ENCODE measurements at places on chromosomes 5 and 9.

- no peak for DNase-seq
These were observed 658.4 kb downstream of the TLR4 start for GRCh38 chr9:118362596-118362995.

- DNase-seq: no peak
These were observed 15.1 kb downstream of the ERMP1 start for GRCh38 chr9:5817862-5818261.

DNA sequence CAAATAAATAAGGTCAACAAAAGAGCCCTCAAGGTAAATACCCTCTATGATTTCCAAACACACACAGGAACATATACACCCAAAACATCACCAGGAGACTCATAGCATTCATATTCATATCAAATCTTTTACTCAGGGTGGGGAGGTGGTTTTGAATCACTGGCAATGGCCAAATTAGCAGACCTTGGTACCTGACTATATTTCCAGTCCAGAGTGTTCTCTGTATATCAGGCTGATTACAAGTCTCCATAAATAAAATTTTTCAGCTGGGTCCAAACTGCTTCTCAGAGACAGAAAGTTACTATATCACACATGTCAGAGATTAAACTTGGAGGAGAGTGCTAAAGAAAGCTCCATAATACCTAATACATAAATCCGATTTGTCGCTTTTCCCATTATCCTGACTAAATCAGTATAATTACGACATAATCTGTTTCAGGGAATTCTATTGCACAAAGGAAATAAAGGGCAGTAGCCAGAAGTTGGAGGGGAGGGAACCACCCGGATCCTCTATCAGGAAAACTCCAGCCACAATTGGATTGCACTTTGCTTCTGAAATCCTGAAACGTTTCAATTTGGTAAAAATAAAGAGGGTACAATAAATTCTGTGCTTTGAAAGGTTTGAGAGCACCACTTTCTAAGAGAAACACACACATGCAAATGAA, 7.0 kb upstream of the GOLGA1 start:
- no peak for DNase-seq

GRCh38 chr9:99262949-99263418, 40.9 kb downstream of the SEC61B start:
- DNase-seq: no peak

GRCh38 chr9:37202091-37202490, 81.7 kb downstream of the ZCCHC7 start:
- no peak for DNase-seq

DNA sequence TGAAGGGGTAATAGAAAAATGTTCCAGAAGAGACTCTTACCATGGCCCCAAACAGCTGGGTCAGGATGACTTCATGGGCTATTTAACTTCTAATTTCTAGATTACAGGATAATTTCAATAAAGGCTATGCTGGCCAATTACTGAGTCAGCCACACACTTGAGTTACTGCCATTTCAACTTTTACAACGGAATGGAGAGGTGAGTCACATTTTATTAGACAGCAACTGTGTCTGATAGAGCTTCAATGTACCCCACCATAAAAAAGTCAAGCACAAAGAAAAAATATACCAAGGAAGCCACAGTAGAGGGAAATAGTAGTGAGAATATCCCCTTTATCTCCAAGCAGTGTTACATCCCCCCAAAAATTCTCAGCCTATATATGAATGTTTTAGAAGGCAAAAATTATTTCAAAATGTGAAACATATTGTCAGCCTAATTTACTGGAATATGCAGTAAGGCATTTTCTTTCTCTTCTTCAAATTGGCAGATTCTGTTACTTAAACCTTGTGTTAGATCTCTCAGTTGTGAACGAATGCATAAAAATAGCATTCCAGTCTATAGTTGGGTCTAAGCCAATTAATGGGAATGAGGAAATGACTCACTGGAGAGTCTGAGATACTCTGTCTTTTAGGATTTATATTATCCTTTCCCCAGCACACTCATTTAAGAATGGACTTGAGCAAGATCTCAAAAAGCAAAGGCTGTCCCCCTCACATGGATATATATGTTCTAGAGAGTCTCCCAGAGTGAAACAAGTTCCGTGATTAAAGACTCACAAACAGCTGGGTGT, 47.1 kb upstream of the RAI14 start:
- DNase-seq: peak; percentile 73

GRCh38 chr9:78688796-78689195, 391.9 kb downstream of the PSAT1 start:
- DNase-seq: no peak

DNA sequence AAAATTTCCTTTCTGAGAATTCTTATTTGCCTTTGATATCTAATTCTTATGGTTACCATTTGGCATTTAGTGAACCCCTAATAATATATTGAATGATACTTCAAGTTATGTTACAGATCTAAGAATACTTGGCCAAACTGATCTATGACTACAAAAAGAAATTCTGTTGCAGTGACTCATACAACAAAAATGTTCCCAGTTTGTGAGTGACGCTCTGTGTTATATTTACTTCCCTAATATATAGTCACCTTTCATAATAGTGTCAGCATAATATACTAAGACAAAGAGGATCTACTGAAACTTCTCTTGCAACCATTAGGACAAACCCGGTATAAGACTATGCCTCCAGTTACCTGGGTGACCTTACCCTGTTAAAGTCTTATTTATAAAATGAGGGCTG, 216.9 kb upstream of the TLX3 start:
- DNase-seq: no peak
